ENCODE measurements at places on chromosomes 2 and 18.

DNA sequence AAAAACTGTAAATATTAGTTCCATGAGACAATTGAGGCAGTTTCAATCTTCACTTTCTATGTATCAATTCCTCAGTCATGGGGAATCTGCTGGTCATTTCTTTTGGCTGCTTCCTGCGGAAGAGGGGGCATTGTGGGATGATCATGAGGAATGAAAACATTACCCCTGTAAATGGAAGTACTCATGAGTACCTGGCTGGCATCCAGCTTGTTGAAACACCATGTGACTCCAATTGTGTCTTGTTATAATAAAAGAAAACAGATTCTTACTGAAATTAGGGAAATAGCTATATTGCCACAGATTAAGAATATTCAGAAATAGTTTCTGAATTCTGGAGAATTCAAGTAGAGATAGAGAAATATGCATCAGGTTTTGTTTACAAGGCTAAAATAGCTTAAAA lies 41.6 kb upstream of the GPR39 start:
- DNase-seq, result no peak

DNA sequence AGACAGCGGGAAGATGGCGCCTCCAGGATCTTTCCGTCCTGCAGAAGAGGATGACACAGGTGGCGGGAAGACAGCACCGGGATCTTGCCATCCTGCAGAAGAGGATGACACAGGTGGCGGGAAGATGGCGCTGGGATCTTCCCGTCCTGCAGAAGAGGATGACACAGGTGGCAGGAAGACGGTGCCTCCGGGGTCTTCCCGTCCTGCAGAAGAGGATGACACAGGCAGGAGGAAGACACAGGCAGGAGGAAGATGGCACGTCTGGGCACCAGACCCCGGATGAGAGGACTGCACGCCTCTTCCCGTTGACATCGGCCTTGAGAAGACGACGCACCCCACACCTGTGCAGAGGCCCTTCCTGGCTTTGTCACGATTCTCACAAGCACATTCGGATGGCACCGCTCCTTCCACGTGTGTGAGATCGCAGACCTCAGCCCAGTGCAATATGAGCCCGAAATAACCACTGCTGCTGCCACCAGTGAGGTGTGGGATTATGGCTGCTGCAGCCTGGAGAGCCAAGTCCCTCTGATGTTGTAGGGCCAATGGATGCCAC lies 79.4 kb upstream of the SNTG2 start:
- DNase-seq, result no peak

- no peak for DNase-seq
Measured at GRCh38 chr2:187934236-187934635, 357.4 kb upstream of the GULP1 start.

GRCh38 chr2:204346906-204347305 lies 198.4 kb upstream of the PARD3B start:
- DNase-seq, result no peak

GRCh38 chr2:209519906-209520305 lies 96.1 kb downstream of the MAP2 start:
- no peak for DNase-seq

GRCh38 chr18:79848294-79848578 lies 50.5 kb downstream of the KCNG2 start:
- DNase-seq, result no peak

GRCh38 chr2:240760121-240760520 lies 59.9 kb downstream of the KIF1A start:
- DNase-seq, result no peak

- no peak for DNase-seq
Measured at GRCh38 chr2:144834998-144835633, 315.2 kb upstream of the ZEB2 start.

Measured in activated naive CD4-positive, alpha-beta T cell treated with anti-CD3 and anti-CD28 coated beads, Interleukin-2, amount 10 ng/mL, durations not matched to agents 7 days and 5 days (primary cell).